ENCODE measurements at places on chromosomes 11 and 22.

- no peak for DNase-seq
Observed at GRCh38 chr11:85695546-85695945, 9.6 kb upstream of the CCDC89 start.

GRCh38 chr22:35567351-35568141, 26.9 kb downstream of the RASD2 start:
- no peak for DNase-seq

GRCh38 chr22:47533961-47534803, 771.7 kb downstream of the TBC1D22A start:
- DNase-seq: no peak

- DNase-seq: no peak
Observed at GRCh38 chr11:120532832-120533196, 21.3 kb downstream of the GRIK4 start.

GRCh38 chr22:41445129-41446056, 1.2 kb downstream of the TOB2 start:
- DNase-seq: no peak

DNA sequence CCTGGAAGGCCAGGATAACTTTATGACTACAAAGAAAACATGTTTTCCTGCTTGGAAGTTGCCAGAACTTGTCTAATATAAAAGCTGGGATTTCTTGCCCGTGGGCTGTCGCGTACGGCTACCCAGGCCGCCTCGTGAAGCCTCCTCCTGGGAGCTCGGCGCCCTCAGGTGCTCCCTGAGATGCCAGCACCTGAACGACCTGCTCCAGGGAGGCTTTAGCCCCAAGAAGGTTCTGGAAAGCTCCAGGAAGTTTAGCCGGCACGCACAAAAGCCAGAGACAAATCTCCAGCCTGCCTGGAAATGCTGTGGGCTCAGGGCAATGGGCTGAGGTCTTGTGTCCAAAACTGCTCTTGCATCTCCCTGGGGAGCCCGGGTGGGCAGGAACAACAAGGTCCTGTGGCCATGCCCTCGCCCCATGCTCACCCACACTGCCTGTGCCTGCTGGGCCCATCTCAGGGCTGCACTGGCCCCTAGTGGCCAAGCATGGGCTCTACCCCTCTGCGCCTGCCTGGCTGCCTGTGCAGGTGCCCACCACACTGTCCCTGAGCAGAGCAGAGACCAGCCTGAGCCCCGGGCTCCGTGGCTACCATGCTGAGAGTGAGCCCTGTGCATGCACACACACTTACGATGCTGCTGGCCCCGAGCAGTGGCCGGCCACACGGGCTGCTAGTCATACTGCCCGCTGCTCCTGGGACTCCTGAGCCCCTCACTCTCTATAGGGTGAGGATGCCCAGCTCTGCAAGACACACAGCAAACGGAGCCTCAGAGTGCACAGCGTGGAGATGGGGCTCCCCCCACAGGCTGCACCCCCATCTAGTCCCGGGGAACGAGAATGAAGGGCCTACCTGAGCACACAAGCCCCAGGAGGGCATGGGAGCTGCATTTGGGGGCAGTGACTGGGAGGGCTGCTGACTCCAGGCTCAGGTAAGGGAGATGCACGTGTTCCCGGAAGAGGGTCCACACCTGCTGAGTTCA, 4.9 kb upstream of the CELSR1 start:
- DNase-seq: peak; percentile 75

DNA sequence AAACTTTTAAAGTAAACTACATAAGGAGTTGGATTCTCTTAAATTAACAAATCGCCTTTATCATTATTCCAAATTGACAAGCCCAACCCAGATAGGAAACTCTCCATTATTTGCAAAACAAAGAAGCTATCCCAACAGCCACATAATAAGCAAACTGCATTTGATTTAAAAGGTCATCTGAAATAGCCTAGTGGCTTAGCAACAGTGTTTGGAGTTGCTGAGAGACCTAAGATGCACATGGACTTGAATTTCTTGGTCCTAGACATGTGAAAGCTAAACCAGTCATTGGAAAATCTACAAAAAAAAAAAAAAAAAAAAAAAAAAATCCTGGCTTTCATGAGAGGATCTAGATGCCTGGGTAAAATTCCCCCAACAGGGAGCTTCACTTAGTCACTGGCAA, 69.5 kb downstream of the PRCP start:
- no peak for DNase-seq

GRCh38 chr11:64128255-64129006, 37.5 kb downstream of the MACROD1 start:
- DNase-seq: no peak

- DNase-seq: peak; percentile 53
Observed at GRCh38 chr11:64447831-64448598, 89.1 kb downstream of the RPS6KA4 start.

- DNase-seq: no peak
Observed at GRCh38 chr11:119447664-119448242, 24.8 kb upstream of the THY1 start.

DNA sequence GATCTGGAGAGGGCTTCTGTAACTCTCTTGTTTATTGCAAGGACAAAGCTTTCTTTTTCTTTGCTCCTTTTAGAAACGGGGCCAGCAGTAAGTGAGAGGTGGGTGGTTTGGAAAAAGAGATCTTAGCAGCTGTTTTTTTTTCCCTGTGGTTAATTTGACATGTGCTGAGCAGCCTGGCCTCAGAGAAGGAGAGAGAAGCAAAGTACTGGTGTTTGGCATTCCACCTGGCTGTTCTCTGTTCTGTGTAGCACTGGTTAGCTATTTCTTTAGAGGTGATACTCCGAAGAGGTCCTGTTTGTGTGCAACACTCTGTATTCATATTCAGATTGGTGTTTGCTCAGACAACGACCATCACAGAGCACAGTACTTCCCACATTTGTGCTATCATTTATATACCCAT, 80.8 kb upstream of the SORL1-AS1 start:
- DNase-seq: no peak

GRCh38 chr11:100791860-100792259, 104.8 kb downstream of the ARHGAP42 start:
- DNase-seq: no peak

- DNase-seq: no peak
Observed at GRCh38 chr11:57641011-57641807, 8.5 kb downstream of the YPEL4 start.

DNA sequence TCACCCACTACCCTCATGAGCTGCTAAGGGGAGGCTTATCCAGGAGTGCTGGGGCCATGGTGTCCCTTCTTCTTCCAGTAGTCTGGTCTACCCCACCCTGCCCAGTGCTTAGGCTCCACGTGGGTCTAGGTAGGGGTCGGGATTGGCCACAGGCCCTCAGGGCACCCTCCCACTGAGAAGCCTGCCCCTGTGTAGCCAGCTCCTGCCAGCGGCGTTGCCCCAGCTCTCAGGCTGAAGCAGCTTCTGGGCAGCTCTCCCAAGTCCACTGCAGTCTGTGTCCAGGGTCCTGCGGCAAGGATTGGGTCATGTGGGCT, 24.0 kb upstream of the RIC3 start:
- DNase-seq: no peak

DNA sequence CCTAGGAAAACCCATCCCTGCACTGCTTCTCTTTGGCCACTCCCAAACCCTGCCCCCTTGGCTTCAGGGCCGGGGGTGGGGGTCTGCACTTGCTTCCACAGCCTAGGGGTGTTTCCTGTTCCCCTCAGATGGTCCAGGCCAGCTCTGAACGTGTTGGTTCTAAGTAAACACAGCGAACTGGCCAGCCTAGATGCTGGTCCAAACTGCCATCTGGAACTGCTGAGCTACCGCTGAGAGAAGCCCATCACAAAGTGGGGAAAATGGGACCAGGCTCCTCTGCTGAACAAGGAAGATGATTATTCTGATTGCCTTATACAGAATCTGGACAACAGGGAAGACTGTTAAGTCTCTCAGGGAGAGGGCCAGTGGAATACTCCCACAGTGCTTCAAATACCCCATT, 23.5 kb upstream of the YPEL1 start:
- DNase-seq: no peak
